ENCODE measurements at places on chromosomes 16 and 17.

DNA sequence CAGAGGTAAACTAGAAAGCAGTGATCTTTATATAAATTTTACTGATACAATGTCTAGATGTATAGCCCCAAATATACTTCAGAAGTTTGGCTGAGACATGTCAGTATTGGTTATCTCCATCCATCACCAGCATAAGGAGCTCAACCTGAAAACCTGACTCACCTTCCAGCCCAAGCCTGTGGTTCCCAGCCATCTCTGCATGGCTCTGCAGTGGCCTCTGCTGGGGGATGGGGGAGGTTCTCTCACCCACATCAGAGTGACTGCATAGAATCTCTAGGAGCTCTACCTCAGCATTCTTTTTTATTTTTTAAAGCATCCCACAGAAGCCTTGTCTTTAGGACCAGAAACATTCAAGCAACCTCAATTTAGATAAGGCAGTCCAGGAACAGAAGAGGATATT, 27.3 kb downstream of the USP7 start:
- DNase-seq = no peak

- DNase-seq = no peak
These were observed 46.1 kb upstream of the DNAJA2 start for GRCh38 chr16:47019568-47019967.

DNA sequence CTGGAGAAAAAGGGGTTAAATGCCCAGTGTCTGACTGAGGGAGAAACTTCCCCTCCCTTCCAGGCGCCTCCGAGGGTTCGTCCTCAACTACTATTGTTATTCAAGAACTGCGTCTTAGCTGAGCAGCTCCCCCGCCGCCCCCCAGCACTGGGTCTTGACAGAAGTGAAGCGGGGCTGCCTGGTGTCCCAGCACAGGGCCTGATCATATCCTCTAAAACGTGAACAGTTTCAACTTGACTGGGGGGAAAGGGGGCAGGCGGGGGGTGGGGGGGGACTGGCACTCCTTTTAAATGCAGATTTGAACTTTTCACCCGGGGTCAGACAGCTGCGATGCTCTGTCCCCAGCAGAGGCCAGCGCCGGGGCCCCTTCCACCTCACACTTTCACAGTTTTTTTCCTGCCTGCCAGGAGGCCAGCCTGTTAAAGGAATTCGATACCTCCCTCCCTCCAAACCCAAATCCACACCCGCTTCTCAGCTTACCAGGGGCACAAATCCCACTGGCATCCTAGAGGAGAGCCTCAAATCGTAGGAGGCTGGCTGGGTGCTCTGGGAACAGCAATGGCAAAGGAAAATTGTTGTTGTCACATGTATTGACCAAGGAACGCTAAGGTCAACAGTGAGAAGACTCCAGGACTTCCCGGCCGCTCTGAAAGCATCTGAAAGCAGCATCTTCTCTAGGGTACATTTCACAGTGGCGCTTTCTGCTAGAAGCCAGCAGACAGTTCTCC, 14.5 kb downstream of the ZFHX3 start:
- no peak for DNase-seq

GRCh38 chr17:3885970-3886369, 6.9 kb downstream of the CAMKK1 start:
- DNase-seq = no peak

Data from posterior cingulate gyrus (tissue), 11 donors.